Neural crest cell (in vitro differentiated cells): ENCODE measurements at places on chromosomes 7 and 10.

DNA sequence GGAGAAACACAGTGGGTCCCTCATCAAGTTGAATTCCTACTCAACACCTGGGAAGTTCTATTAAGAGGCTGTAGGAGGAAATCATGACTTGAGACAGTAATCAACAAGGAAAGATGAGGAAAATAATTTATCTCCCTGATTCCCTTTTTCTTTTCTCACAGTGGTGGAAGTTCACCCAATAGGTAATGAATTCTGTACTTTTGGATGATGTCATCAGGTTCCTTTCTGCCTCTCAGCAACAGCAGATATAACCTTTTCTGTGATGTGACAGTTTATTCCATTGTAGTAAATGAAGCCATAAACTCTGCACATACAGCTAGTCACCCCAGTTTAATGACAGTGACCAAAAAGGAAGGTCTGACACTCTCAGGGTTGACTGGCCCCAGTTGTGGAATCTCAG lies 1265.0 kb downstream of the NXPH1 start:
- DNase-seq, result no peak

- no peak for DNase-seq
Measured at GRCh38 chr10:71635867-71636266, 83.7 kb downstream of the C10orf105 start.

DNA sequence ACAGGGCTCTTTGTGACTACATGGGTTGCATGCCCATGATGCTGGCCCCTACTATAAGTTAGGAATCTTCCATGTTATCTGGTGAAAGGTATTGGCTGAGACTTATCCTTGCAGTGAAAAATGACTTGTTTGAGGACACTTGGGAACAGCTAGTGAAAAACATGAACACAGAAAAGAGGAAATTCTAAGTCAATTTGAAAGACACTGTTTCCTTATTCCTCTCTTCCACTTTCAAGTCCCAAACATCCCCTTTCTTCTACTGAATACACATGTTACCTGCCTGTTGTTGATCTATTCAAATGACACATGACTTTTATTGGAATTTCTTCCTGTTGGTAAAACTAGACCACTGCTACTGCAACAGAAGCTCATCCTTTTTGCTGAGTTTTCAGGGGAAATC lies 29.5 kb upstream of the PRKCQ start:
- no peak for DNase-seq

DNA sequence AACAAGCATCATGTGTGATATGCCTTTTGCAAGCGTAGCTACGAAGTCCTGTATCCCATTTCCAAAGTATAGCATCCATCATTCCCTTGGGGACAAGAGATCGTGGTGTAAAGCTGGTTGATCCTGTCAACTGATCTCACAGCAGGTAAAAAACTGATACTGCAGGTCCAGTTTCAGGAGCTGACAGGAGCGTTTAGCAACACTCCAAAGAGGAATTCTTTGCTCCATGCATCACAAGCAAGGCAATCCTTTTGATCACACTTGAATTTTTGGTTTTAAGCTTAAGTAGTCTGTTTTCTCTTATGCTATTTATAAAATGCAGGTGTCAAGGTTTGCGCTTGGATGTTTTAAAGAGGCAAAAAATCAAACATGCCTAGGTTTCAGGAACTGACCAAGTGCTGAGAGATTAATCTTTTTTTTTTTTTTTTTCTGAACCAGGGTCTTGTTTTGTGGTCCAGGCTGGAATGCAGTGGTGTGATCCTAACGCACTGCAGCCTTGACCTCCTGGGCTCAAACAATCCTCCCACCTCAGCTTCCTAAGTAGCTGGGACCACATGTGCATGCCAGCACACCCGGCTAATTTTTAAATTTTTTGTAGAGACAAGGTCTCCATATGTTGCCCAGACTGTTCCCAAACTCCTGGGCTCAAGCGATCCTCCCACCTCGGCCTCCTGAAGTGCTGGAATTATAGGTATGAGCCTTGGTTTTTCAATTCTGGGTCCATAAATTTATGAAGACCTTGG lies 1.8 kb upstream of the ZDHHC4 start:
- DNase-seq, result no peak

DNA sequence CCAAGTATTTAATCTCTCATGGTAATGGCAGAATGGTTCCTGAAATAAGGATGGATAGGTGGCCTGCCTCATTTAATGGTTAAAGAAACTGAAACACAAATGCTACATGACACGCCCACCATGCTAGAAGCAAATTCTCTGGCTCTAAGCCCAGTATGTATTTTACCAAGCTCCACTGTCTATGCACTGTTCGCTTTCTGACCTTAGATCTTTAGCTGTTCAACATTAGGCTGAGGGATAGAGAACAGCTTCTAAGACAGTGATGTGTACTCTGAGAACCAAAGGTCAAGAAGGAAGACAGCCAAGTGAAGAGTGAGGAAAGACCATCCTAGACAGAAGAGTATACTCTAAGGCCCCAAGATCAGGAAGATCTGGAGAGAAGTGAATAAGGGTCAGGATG lies 26.6 kb downstream of the FAM3C start:
- DNase-seq, result no peak

DNA sequence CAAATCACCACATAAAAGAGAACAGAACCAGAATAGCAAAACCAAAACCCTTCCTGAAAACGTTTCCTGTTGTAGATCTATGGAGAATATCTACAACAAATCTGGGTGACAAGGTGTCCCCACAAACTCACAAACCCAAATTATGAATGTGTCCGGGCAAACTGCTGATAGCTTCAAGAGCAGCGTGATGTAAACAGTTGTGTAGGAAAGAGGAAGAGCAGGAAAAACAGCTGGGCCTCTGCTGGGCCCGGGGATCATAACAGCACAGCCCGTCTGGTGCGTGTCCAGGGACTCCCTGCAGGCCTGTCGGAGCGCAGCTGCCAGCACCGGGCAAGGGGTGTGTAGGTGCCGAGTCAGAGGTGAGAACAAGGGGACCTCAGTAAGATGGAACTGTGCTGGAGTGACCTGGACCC lies 53.7 kb downstream of the KCNH2 start:
- DNase-seq, result no peak

DNA sequence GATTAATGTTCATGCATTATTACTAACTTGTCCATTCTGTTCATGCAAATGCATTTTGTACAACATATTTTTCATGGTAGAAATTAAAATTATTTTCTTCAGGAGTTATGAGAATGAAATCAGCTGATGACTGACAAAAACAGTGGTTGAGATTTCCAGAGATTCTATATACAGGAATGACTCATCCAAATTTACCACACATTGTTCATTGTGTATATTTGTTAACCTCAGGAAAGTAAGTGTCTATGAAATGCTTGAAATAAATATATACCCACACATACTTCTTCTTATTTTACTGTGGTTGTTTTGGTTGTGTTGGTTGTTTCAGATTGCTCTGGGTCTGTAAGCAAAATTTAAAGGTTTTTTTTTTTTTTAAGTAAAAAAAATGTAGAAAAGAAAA lies 108.1 kb upstream of the SP8 start:
- DNase-seq, result no peak

GRCh38 chr10:16242859-16243613 lies 193.8 kb upstream of the PTER start:
- no peak for DNase-seq

GRCh38 chr10:46528675-46529615 lies 27.5 kb downstream of the GPRIN2 start:
- DNase-seq, result no peak

DNA sequence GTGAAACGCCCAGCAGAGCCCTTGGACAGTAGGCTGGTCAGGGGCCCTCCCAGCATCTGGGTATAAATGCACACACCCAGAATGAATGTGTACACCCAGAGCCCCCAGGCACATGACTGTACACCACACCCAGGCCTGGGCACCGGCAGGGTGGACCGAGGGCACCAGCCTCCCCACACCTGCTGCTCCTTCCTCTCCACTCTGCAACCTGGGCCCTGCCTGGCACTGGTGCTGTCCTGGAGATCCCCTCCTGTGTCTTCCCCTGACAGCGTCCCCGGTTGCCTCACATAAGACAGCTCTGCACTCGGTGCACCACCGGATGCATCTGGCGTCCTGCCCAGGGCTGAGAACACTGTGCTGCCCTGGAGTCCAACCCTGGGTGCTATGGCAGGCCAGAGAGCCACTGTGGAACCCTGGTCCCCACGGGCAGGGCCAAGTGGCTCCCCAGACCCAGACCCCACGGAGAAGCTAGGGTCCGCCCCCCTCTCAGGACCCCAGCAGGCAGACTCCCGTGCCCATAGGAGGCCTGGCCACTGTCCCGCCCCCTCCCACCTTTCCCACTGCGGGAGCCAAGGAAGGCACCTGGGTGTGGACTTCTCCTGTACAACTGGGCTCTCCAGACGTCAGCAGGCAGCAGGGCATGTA lies 6.6 kb downstream of the RASGEF1A start:
- DNase-seq, result no peak

DNA sequence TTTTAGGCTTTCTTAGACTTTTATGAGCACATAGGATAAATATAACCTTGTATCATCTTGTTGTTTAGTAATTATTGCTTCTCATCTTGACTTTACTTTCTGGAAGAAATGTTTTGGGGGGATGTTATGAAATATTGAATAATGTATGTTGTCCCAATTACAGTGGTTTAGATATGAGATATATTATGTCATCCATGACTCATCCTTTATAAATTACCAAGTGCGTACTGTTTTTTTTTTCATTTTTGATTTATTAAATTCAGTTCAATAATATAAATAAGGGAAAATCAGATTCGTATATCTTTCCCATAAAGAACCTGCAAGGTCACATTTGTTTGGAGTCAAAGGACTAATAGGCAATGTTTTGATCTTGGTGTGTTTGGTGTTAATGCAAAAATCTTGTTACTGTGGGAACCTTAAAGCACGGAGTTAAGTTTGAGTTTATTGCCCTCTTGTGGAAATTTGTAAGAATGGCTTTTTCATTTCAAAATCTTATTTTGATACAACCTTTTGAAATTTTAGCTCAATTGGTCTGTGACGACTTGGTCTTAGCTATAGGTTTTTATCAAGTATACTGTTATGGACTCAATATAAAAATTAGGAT lies 108.6 kb downstream of the SRI start:
- DNase-seq, result no peak

DNA sequence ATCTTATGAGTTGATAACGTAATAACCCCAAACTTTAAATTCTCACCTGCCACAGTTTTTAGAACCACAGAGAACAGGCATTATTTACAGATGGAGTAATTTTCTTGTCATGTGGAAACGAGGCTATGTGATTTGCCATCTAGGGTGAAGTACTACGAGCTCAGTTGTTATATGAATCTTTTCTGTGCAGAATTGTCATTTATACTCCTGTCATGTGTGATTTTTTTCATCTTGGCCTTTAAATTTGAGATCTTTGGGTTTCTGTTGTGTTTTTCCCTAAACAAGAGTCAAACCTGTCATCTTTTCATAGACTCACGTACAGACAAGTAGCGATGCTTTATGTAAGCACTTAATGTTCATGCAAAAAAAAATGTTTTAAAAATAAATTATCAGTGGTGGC lies 153.7 kb upstream of the TAC1 start:
- DNase-seq, result no peak

- no peak for DNase-seq
Measured at GRCh38 chr7:41268878-41269277, 434.0 kb downstream of the INHBA start.

DNA sequence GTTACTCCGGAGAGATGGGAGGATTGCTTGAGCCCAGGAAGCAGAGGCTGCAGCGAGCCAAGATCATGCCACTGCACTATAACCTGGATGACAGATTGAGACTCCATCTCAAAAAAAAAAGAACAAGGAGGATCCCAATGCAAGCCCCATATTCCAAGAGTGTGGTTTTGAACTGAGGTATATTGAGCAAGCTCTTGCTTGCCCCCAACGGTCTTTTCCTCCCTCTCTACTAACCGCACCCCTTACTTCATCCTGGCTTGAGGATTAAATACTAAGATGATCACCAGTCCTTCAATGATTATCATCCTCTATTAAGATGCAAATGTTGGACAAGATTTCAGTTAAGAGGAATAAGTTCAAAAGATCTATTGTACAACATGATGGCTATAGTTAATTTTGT lies 12.5 kb upstream of the SRGN start:
- no peak for DNase-seq

GRCh38 chr10:113228530-113228929 lies 278.5 kb downstream of the TCF7L2 start:
- no peak for DNase-seq

- DNase-seq, result no peak
Measured at GRCh38 chr7:90320418-90320800, 695 bp downstream of the FAM237B start.

DNA sequence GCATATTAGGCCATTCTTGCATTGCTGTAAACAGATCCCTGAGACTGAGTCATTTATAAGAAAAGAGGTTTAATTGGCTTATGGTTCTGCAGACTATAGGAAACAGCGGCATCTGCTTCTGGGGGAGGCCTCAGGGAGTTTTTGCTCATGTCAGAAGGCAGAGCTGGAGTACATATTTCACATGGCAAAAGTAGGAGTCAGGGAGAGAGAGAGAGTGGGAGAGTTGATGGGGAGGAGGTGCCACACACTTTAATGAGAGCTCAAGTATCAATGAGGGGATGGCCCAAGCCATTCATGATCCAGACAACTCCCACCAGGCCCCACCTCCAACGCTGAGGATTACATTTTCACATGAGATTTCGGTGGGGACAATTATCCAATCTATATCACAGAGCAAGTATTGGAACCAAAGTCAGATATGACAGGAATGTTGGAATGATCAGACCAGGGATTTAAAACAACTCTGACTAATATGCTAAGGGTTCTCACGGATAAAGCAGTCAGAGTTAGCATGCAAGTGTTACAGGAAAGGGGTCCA lies 795.3 kb upstream of the CELF2 start:
- no peak for DNase-seq

DNA sequence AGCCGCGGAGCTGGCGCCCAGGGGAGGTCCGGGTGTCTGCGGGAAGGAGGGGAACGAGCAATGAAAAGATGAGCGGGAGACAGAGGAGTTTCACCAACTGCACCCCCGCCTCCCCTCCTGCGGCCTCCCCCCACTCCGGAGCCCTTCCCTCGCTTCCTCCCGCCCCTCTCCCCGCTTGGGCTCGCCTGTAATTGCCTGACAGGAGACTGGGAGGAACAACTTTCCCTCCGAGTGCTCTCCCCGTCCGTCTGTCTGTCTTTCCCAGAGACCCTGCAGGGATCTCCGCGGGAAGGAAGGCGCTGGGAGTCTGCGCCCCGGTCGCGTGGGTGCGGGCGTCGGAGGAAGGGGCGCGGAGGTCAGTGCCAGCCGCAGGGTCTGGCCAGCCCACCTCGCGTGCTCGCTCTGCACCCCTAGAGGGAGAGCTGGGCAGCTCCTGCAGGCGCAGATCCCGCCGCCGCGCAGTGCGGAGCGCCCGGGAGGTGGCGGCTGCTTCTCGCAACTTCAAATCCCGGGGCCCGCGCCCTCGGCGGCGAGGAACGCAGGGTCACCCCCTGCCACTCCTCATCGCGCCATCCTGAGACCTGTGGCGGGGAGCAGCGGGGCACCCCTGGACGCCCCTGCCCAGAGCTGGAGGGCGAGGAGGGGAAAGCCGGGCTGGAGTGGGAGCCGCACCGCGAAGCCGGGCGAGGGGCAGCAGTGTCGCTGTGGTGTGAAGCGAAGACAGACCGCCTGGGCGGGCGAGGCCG lies 511 bp upstream of the NRP1 start:
- peak; percentile 70 for DNase-seq
